Stimulated activated CD4-positive, alpha-beta T cell treated with anti-CD3 and anti-CD28 coated beads, Interleukin-2, amount 100 ng/mL, for 4 hours (primary cell): ENCODE measurements at places on chromosomes 12 and 14.

DNA sequence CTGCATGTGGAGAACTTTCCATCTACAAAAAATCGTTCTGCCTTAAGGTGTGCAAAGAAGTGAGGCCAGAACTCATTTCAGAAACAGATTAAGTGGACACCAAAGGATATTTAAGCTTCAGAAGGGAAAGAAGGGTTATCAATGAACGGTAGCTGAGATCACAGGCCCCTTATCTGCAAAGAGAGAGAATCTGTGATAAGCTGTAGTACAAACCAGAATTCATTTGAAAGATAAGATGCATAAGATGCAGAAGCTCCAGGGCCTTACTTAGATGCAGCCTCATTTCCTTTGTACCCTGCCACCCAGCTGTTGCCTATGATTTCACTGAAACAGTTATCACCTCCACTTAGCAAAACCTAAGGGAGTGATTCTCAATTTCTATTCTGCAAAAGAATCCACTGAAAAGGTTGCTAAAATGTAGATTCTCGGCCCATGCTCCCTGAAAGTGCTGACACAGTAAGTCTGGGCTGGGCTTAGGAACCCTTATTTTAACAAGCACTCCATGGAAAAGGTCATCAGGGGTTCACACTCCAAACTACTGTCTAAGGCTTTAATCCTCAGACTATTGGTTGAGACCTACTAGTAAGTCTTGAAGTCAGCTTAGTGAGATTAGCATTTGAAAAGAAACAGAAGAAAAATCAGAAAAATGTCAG lies 64.8 kb downstream of the HELB start:
- no peak for DNase-seq

DNA sequence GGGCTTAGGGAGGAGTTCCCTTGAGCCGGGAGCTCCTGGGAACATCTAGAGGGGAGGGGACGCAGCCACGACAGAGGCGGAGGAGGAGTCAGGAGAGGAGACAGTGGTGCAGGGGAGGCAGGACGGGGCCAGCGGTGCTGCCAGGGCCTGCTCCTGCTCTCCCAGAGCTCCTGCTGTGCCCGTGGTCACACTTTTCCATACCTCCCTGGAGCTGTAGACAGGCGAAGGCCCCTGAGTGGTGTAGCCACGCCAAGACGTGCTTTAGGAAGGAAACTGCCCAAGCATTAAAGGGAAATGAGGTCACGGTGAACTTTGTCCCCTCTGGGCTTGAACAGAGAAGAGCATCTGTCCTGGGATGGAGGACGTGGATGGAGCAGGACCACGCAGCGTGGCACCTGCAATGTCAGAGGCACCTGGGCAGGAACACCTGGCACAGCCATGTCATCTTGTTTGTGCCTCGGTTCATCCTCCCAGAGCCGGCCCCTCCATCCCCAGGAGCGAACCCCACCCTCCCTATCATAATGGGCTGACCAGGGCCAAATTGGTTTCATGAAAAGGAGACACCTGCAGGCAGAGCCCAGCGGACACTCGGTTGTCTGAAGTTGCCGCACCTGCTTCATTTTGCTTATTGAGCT lies 239.5 kb upstream of the SFSWAP start:
- no peak for DNase-seq

- DNase-seq, result no peak
Measured at GRCh38 chr14:99563749-99564129, 40.3 kb downstream of the CCDC85C start.

DNA sequence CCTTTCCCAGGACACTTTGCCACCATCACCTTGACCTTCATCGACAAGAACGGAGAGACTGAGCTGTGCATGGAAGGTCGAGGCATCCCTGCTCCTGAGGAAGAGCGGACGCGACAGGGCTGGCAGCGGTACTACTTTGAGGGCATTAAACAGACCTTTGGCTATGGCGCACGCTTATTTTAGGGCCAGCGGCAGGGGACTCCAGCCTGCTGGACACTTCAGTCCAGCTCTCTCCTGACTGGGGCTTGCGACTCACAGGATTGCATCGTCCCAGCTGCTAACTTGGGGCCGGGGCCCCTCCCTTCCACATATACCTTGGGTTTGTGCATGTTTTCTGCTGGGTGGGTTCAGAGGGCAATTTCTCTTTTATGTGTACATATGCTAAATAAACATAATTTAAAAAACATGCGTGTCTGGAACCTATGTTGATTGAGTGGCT lies 11.2 kb downstream of the AHSA1 start:
- DNase-seq, result no peak

DNA sequence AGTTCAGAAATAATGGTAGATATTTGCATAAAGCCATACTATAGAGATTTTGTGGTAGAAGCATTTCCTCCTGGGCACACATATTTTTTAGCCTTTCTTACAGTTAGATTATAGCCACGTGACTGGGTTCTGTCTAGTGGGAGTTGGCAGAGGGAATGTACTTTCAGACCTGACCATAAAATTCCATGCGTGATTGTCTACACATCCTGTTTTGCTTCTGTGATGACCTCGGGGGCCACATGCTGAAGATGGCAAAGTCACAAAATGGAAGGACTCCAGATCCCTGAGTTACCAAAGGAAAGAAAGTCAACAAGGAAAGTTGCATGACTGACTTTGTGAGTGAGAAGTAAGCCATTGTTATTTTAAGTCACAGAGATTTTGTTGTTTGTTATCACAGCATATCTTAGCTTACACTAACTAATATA lies 14.6 kb upstream of the MIA2 start:
- DNase-seq, result no peak

DNA sequence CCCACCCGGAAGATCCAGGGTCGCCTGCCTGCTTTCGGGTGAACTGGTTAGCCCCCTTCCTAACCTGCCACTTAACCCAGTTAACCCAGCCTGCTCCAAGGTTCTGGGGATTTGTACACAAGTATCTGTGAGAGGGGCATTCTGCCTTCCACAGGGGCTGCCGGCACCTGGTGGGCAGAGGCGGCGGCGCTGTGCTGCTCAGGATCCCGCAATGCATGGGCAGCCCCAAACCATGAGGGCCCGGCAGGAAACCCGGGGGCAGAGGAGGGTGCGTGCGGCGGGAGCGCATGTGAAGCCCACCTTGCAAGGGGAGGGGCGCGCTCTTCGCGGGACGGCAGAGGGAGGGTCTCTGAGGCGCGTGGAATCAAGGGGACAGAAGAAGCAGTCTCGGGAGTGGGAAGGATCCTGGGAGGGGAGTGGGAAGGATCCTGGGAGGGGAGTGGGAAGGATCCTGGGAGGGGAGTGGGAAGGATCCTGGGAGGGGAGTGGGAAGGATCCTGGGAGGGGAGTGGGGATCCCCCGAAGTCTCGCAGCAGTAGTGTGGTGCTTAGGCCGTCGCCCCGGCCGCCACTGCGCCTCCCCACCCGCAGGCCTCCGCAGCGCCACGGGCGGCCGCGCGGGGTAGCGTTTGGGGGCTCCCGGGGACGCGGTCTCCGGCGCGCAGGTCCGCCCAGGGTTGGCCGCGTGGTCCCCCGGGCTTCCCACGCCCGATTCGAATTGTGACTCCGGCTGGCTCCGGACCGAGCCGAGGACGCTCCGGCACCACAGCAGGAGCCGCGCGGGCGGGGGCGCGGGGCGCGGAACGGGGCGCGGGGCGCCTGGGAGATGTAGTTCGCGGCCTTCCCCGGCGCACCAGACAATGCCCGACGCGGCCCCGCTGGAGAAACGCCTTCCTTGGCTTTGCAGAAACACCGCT lies 4.9 kb upstream of the MTA1 start:
- peak; percentile 50 for DNase-seq
